ENCODE measurements at places on chromosomes 12 and 14. TPM values are rescaled to one million over a fixed set of nuclear protein-coding genes. Genes with fewer than 3 reads are reported as not detected.

PIP4K2C gene
- 43.6 TPM for total RNA-seq

DNM1L gene
- total RNA-seq, result 42.9 TPM

RTL1 gene
- 0.33 TPM for total RNA-seq

TEX22 gene
- total RNA-seq, result 0.20 TPM

BHLHE41 gene
- 1.9 TPM for total RNA-seq

KIF5A gene
- total RNA-seq, result 0.18 TPM
